ENCODE measurements at places on chromosomes 7 and 10.

DNA sequence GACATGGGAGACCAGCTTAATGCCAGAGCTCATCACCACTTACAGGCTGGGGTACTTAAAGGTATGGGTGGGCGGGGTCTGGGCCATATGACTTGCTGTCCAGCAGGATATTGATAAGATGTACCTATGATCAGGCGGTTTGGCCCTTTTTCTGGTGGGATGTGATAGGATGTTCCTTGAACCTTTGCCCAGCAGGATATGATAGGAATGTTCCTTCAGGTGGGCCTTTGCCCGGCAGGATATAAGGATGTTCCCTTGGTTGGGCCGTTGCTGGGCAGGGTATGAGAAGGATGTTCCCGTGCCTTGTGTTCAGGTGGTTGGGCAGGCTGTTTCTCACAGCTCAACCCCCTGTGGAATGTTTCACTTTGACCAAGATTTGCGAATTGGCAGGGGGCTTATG lies 187.2 kb upstream of the CXCL12 start:
- DNase-seq: no peak

DNA sequence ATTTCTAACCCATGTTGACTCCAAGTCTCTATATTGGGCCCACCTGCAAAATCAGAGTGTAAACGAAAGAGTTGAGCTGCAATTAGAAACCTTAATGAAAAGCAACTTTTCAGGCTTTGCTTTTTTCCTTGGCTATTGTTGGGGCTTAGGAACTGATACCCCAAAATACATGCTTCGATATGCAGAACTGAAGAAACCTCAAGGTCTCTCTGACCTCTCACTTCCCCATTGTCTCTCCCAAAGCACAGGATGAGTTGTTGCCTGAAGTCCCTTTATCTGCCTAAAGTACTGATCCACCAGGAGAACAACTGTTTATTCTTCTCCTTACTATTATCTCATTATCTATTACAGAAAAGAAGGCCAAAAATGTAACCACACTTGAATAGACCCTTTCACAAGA lies 666.0 kb upstream of the LRRTM3 start:
- no peak for DNase-seq

DNA sequence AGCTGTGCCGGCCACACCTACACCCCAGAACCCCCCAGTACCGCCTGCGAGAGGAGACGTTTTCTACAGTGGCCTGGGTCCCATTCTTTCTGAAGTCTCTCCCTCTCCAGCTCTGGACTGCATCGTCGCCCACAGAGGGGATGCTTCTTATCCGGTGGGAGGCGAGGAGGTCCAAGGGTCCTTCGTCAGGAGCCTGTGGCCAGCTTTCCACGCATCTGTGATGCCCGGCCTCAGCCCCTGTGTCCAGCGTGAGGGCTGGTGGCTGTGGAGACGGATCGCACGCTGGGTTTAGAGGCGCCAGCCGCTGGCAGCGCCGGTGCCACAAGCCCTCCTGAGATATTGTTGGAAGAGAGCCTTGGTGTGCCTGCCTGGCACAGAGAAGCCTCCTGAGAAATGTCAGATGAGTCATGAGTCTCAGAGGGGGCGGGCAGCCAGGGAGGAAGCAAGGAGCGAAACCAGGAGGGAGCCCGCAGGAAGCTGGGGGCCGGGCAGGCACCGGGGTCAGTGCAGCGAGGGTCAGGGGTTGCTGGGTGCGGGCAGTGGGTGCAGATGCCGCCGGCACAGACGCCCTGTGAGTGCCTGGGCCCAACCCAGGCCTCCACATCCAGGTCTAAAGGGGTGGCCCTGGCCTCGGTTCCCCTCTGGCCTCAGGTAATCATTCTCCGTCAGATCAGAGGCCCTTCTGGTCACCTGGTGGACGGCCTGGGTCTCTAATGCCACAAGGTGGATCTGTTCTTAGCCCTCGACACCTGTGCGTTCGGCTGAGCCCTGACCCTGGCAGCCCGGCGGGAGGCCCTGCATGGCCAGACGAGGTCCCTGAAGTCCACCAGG lies 86.0 kb upstream of the DIP2C start:
- DNase-seq: no peak

DNA sequence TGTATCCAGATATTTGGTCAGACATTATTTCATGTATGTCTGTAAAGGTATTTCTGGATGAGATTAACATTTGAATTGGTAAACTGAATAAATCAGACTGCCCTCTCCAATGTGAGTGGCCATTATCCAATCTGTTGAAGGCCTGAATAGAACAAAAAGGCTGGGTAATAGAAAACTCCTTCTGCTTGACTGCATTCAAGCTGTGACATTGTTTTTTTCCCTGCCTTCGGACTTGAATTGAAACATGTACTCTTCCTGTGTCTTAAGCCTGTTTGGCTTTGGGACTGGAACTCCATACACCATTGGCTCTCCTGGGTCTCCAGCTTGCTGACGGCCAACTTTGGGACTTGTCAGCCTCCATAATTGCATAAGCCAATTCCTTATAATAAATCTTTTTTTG lies 36.0 kb upstream of the ARHGAP21 start:
- no peak for DNase-seq

DNA sequence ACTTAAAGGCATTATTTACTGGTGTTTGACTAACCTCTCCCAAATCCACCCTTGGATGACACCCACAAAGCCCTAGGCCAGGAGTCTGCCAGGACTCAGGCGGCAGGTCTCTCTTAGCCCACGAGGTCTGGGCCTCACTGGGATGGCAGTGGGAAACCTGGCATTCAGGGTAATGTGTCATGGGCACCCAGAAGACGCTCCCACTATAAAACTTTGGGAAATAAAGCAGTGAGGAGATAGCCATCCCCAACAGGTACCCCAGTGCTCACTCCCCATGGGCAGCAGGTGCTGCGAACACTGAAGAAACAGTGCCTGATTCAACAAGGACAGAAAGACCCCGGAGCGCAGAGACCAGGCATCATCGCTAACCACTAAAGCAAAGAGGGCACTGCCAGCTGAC lies 14.4 kb upstream of the PTPRN2 start:
- DNase-seq: no peak

- DNase-seq: no peak
Measured at GRCh38 chr10:78458983-78459638, 425.4 kb downstream of the RPS24 start.

- no peak for DNase-seq
Measured at GRCh38 chr7:80643336-80643915, 5.0 kb downstream of the CD36 start.

Measured in HFF-Myc (cell line).